GM04503 (cell line): ENCODE measurements at places on chromosomes 2 and 18.

DNA sequence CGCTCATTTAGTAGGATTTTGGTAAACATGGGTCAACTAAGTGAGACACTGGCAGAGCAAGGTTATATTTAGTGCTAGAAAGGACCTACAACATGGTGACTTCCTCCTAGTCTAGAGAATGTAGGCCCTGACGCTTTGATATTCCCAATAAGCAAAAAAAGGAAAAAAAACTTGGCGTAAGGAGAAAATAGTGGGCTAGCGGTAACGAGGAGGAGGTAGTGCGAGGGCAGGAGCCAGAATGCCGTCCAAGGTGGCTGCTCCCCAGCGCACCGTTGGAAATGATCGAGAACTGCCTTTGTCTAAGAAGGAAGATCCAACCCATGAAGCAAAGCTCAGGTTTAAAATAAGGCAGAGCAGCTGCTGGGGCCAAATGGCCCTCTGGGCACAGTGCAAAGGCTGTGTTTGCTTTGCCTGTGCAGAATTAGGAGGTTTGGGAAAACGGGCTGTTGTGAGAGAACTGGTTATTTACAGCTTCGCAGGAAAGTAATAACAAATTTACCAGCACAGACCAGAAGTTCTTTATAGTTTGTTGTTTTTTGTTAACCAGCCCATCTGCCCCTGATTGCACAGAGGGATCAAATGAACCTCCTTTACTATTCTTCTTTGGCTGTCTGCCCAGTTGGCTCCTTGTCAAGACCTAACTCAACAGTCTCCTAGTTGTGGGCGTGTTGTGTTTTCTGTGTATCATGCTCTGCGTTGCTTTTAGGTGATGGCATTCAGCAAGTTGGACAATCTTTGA is 86.6 kb downstream of the ITGB1BP1 start:
- no peak for DNase-seq

DNA sequence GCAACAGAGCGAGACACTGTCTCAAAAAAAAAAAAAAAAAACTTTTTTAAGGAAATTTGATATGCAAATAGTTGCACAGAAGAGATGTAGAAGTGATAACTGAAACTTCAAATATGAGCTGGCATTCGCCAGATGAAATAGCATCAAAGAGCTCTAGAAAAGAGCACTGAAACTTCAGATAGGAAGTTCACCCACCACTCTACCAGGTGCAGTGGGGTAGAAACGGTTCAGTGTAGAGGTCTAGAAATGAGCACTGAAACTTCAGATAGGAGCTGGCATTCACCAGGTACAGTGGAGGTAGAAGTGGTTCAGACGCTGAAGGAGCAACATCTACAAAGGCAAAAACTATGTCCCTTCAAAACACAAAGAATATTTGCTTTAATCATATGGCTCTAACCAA is 9.0 kb upstream of the ONECUT2 start:
- DNase-seq: no peak

GRCh38 chr2:3212984-3213383 is 164.6 kb downstream of the EIPR1 start:
- no peak for DNase-seq

GRCh38 chr18:5488844-5489243 is 55.0 kb downstream of the EPB41L3 start:
- no peak for DNase-seq

- DNase-seq: no peak
These were observed 28.4 kb upstream of the PTMA start for GRCh38 chr2:231679908-231680284.

DNA sequence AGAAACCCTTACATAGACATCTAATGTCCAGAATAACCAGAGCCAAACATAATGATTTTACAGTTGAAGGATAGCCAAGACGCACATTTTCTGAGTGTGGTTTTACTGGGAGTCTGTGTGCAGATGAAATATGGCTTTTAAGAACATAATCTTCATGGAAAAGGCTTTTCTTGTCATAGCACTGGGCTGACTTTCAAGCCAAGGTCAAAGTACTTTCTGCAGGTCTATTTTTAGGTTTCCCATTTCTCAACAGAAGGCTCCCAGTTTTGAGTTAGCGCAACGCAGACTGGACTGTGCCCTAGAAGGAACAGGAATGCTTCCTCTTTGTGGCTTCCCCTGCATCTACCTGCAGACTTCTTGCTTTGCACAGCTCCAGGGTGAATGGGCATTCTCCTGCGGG is 92.3 kb upstream of the UPP2 start:
- no peak for DNase-seq

DNA sequence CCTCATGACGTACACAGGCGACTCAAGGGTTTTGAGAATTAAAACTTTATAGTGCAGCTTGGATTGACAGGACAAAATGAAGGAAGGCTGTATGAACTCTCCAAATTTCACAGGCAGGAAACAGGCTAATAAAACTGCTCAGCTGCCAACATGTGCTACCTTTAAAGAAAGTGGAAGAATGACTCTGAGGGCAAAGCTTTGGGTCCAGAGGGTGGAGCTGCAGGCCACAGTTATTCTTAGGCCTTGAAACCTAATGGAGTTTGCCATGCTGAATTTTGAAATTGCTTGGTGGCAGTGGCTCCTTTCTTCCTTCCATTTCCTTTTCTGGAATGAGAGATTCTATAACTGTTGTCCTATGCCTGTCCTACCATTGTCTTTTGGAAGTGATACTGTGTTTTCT is 34.8 kb downstream of the HAT1 start:
- no peak for DNase-seq

- no peak for DNase-seq
These were observed 52.2 kb downstream of the MRPS9 start for GRCh38 chr2:105090091-105090490.
